ENCODE measurements at places on chromosomes 7 and 10.

DNA sequence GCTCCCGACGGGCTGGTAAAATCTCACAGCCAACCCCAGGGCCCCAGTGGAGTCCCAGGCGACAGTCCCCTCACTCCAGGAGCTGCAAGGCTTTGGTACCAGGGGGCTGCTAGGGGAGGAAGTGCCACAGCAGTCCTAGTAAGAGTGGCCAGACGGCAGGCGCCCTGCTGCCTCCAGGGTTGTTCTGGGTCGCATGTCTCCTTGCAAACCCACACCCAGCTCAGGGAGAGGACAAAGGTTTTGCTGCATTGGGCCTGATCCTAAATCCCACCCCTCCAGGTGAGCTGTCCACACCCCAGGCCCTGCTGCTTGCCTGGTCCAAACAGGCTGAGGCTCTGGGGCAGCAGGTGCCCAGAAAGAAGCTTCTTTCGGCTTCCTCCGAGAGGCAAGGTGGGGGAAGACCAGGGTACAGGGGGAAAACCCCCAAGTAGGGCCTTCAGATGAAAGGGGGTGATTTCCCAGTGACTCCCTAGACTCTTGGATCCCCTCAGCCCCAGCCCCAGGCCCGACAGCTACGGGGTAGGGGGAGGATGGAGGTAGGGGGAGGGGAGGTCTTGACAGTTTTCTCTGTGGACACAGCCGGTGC, 4.2 kb upstream of the KCP start:
- no peak for DNase-seq

DNA sequence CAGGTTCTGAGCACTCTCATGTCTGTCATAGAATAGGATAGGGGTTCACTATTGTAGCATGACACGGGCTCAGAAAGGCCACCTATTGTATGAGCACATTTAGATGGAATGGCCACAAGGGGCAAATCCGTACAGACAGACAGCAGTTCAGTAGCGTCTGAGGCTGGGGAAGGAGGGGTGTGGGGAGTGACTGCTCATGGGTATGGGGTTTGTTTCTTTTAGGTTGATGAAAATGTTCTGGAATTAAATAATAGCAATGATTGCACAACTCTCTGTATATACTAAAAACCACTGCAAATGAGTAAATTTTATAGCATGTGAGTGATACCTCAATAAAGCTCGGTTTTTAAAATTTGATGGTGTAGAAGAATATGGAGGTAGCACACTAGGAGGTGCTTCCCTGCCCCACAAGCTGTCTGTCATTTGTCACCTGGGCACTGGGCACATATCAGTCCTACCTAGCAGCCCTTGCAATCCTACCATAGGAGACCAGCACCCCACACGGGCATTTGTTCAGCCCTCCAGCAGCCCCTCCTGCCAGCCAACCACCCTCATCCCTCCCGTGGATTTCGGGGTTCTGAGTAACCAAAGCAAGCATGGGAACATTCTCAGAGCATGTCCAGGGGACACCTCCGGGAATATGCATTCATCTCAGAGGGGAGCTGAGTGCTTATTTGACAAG, 35.2 kb downstream of the KCNMA1 start:
- DNase-seq, result no peak

DNA sequence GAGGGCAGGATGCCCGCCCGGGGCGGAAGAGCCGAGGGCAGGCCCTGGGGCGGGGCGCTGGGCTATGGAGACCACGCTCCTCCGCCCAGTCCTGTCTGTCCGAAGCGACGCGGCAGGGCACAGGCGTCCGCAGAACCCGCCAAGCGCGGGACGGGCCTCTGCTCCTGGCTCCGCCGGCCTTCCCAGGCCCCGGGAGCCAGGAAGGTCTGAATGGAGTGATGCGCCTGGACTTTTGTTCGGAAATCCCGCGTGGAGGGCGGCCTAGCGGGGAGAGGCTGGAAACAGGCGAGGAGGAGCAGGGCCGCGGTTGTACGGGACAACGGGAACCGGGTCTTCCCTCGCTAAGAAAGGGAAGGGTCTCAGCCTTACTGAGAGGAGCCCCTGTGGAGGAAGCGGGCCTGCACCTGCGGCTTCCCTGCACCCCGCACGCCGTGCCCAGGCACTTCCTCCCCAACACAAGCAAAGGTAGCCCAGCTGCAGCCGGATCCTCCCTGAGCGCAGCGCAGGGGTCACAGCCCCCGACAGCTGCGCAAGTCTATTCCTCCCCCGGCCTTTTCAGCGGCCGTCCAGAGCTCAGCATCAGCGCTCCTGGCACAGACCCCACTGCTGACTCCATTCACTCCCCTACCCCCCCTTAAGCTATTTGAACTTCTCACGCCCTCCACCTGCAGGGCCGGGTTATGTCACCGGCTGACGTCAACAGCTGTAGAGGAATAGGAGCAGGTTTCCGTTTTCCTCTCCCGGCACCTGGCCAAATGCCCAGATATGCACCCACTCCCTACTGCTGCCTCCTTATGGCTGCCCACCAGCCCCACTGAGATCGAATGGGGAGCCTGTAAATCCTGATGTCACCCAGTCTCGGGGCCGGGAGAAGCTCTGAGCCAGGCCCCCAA, 143.2 kb upstream of the RET start:
- DNase-seq, result peak; percentile 49

DNA sequence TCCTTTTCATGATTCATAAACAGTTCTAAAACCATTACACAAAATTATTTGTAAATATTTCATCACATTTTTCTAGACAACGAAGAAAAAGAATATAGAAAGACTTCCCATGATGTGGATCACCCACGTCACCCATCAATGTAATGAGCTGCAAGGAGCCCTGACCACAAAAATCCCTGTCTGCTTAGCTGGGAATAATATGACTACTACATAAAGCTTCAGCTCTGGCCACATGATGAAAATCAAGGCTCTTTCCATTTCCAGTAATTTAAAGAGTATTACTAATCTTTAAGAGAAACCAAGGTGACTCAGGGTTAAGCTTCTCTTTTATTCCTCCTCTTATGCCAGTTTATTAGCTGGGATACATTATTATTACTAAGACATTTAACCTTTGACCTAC, 180.8 kb upstream of the CACNA2D1 start:
- no peak for DNase-seq

- DNase-seq, result peak; percentile 65
Measured at GRCh38 chr10:121310151-121310711, 288.0 kb downstream of the FGFR2 start.

- DNase-seq, result no peak
Measured at GRCh38 chr7:82430500-82431465, 12.8 kb downstream of the CACNA2D1 start.

GRCh38 chr7:74599244-74599643, 58.3 kb upstream of the GTF2I start:
- DNase-seq, result no peak

DNA sequence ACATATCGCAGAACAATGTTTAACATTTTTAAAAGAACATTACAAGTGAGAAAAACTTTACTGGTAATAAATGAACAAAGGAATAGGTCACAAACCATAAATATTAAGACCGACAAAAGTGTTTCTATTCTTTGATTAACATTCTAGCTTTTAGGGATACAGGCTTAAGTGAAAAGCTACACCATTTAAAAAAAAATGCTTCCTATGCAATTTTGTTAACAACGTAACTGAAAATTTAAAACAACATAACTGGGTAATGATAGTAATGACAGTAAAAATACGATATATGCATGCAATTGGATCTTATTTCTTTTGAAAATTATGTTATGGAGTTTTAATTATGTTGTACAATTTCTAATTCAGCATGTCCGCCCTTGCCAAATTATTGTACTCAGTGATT, 49.7 kb upstream of the THSD7A start:
- DNase-seq, result no peak

- DNase-seq, result no peak
Measured at GRCh38 chr7:94243066-94243711, 151.5 kb upstream of the COL1A2 start.

DNA sequence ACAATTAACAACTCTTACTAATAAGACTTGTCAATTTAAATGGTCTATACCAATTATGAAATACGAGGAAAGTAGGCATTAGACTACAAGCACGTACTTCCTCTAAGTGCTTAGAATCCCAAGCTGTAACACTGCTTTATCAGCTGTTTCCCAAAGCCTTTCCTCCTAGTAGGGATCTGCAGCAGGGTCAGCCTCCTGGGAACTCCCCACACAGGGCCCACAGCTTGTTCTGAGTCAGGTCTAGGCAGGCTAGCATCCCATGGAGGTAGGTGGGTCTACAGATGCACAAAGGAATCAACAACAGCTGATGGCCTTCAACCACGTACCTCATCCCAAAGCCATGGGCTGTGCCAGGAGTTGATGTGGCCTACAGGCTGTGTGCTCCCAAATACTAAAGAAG, 14.7 kb downstream of the MMS19 start:
- no peak for DNase-seq
